ENCODE measurements at places on chromosomes 5 and 9.

DNA sequence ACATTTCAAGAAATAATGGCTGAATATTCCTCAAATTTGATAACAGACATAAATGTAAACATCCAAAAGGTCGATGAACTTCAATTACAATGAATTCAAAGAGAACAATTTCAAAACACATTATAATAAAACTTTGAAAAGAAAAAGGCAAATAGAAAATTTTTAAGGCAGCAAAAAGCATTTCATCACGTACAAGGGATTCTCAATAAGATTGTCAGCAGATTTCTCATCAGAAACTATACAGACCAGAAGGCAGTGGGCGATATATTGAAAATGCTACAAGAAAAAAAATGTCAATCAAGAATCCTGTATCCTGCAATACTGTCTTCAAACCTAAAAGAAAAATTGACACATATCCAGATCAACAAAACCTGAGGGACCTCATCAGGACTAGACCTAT lies 62.0 kb downstream of the EDIL3 start:
- H3K4me3 ChIP-seq: no peak overlapping the region
- no peaks in the 10 kb centered on the region for H3K36me3 ChIP-seq
- DNase-seq: no peak
- H3K27ac ChIP-seq: no peak overlapping the region
- no peaks in the 10 kb centered on the region for H3K27me3 ChIP-seq
- H3K4me1 ChIP-seq: no peaks in the 10 kb centered on the region

- DNase-seq: no peak
- no peaks in the 10 kb centered on the region for H3K4me1 ChIP-seq
- peaks cover 10% of the 10 kb centered on the region for H3K27me3 ChIP-seq
- no peaks in the 10 kb centered on the region for H3K36me3 ChIP-seq
- H3K27ac ChIP-seq: no peak overlapping the region
These were observed 70.5 kb upstream of the SPTLC1 start for GRCh38 chr9:92185681-92186080.

GRCh38 chr5:38724301-38725030 lies 121.3 kb upstream of the OSMR start:
- no peaks in the 10 kb centered on the region for H3K4me1 ChIP-seq
- H3K36me3 ChIP-seq: no peaks in the 10 kb centered on the region
- no peak overlapping the region for H3K4me3 ChIP-seq
- no peak for DNase-seq
- no peak overlapping the region for H3K27ac ChIP-seq

DNA sequence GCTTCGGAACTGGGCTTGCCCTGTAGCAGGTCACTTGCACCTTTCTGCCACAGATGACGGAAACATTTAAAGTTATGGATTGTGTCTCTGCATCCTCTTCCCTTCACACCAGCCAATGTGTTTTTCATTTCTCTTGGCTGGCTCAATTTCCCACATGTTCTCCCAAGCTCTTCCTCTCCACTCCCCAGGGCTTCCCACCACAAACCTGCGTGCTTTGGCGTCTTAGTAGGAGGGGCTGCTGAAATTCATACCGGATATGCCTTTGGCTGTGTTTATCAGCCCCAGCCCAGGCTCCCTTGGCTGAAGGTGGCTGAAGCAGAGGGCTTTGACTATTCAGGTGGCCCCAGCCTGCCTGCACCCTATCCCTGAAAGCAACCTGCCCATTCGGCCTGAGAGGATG lies 32.1 kb downstream of the ADRB2 start:
- H3K4me3 ChIP-seq: no peak overlapping the region
- H3K4me1 ChIP-seq: peaks cover 63% of the 10 kb centered on the region
- H3K36me3 ChIP-seq: no peaks in the 10 kb centered on the region
- DNase-seq: no peak
- H3K27me3 ChIP-seq: no peaks in the 10 kb centered on the region

DNA sequence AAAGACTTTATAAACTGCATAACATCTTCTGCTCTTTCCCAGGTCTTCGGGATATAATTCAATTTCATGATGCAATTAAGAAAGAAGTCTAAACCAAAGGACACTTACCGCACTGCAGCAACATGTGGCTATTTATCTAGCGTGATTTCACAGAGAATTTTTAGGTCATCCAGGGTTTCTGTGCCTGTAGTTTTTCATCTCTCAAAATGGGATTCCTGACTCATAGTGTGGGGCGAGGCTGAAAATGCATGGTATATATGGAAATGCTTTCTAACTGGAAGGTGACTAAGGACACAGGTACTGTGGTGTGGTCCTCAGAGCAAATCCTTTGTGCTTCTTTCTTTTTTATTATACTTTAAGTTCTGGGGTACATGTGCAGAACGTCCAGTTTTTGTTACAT lies 557.7 kb upstream of the KLF4 start:
- DNase-seq: no peak
- H3K27me3 ChIP-seq: no peaks in the 10 kb centered on the region

Data from naive thymus-derived CD8-positive, alpha-beta T cell (primary cell).